ENCODE measurements at places on chromosomes 11 and 22.
A peak's percentile ranks its signal among the peaks of the same experiment; 100 is the strongest.

DNA sequence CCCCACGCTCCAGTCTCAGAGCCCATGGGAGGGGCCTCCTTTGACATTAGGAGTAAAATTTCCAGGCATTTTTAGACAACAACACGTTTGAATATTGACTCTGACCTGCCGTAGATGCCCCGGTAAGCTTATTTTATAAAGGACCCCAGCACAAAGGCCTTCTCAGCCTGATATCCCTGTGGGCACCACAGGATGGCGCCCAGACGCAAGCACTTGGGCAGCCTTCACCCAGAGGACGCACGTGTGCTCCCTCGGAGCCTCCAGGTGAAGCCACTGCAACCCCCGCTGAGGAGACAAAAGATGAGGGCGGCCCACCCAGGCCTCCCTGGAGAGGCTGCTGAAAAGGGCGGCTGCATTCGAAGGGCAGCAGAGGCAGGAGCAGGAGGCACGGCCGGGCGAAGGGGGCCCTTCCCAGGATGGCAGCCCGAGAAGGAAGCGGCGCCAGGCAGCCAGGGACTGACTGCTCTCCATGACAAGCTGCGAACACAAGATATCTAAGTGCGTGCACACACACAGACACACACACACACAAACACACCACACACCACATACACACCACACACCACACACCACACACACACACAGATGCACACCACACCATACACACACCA, 15.2 kb upstream of the TH start:
- DNase-seq = peak; percentile 60

GRCh38 chr11:27658535-27659236, 41.6 kb downstream of the BDNF start:
- DNase-seq = no peak

GRCh38 chr11:1546077-1546535, 26.0 kb downstream of the DUSP8 start:
- no peak for DNase-seq

DNA sequence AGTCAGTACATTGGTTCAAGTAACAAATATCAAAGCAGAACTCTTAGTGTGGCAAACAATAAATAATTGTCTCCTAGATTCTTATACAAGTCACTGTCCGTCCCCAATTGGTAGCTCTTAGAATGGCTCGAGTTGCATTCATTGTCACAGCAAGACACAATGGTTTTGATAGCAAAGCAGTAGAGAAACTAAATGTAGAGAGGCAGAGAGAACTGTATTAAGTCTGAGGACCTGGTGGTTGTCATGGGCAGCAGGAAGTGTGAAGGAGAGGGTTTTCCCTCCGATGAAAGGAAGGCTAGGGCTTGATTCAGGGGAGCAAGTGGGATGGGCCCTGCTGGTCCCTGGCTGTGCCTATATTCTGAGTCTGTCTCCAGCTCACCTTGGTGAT, 36.6 kb downstream of the RCOR2 start:
- DNase-seq = no peak
